ENCODE measurements at places on chromosomes 7 and 10. TPM values are rescaled to one million over a fixed set of nuclear protein-coding genes. Genes with fewer than 3 reads are reported as not detected.

The UNCX gene
- total RNA-seq, result not detected

The TRPV5 gene
- total RNA-seq, result 0.18 TPM

GRCh38 chr10:62694537-62695126, 109.9 kb upstream of the ADO start:
- DNase-seq, result no peak

DNA sequence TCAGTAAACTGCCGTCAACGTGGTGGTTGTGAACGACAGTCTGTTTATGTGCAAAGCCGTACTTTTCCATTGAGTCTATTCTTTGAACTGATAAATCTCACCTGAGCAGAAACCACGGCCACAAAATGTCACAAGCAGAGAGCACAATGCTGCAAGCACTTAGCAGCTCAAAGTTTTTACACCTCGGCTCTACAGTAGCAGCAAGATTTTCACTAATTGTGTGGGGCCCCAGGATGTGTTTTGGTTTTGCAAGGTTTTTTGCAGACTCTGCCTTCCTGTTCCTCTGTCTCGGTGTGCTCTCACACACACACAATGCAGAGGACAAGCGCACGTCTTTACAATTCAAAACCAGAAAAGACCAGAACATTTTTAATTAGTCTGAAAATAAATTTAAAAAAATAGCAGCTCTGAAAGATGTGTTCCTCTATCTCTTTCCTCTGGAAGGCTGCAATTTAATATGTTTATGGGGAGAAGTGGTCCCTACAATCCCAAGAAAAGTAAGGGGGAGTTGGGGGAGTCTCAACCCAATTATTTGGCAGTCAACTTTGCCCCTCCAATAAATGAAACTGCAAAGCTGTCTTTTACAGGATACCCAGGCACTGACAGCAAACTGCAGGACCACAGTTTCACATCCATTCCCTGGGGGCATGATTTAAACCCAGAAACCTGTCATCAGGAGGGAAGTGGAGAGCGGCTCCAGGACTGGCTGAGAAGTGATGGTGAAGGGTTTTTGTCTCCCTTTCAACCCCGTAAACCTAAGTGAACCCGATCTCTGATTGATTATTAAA, 73.8 kb upstream of the SFMBT2 start:
- no peak for DNase-seq

GRCh38 chr7:135366843-135367508, 133.3 kb downstream of the STRA8 start:
- DNase-seq, result peak; percentile 15

The TAC1 gene
- not detected for total RNA-seq

The ZNF438 gene
- total RNA-seq, result 1.2 TPM

The PDSS1 gene
- total RNA-seq, result 25.9 TPM

The PLCE1 gene
- 1.4 TPM for total RNA-seq

GRCh38 chr10:103720328-103720963, 134.9 kb downstream of the SH3PXD2A start:
- DNase-seq, result no peak

DNA sequence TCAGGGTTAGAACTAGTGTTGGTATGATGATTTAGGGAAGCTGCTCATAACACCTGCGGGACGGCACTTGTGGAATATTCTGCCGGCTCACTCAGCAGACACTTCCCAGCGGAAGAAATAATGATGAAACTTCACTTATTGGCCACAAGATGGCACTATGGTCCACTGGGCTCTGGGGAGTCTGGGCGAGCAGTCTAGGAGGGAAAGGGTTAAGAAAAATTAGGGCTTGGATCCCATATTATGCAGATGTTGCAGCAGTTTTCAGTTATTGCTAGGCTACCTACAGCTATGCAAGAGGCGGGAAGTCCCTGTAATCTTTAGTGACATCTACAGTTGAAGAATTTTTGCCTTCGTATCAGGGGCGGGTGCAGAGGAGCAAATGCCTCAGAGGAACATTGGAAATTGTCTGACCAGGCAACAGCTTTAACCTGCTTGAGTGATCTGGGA, 238.7 kb upstream of the PRSS58 start:
- peak; percentile 90 for DNase-seq

DNA sequence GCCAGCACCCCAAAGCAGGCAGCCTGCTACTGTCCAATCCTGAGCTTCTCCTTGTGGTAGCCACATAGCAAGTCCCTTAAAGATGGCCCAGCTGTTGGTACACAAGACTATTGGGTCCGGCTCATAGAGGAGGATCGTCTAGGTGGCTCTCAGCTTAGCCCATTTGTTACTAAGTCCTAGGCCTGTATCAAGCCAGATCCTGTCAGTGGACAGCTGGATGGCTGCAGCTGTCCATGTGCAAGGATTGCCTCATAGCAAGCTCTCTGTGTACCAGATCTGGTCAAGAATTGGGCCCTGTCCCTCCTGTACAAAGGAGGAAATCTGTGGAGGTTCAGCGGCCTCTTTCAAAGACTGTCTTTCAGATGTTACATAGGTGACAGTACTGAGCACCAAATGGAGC, 12.2 kb upstream of the TMEM168 start:
- no peak for DNase-seq

GRCh38 chr7:112080441-112080840, 125.8 kb downstream of the DOCK4 start:
- no peak for DNase-seq

DNA sequence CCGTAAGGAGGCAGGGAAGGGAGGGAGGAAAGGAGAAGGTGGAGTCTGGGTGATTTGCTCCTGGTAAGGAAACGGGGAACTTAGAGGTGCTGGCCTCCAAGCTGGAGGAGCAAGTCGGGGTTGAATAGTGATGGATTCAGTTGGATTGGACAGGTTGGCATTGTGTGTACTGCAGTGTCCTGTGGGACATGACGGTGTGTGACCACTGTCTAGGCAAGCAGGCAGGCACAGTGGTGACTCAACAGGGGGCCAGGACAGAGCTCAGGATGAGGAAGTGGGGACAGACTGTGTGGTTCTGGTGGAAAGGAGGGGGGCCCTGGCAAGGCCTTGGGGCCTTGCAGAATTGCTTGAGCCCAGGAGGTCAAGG, 48.8 kb downstream of the COL26A1 start:
- DNase-seq, result no peak

The GHRHR gene
- total RNA-seq, result not detected

The COPS6 gene
- 111 TPM for total RNA-seq

- DNase-seq, result no peak
Observed at GRCh38 chr7:55180963-55181542, 162.2 kb downstream of the EGFR start.

GRCh38 chr10:113616244-113617074, 47.4 kb downstream of the NRAP start:
- no peak for DNase-seq

The C10orf67 gene
- 0.18 TPM for total RNA-seq
